ENCODE measurements at places on chromosomes 4 and X. TPM values are rescaled to one million over a fixed set of nuclear protein-coding genes. Genes with fewer than 3 reads are reported as not detected.

Gene ODAPH
- not detected for total RNA-seq

DNA sequence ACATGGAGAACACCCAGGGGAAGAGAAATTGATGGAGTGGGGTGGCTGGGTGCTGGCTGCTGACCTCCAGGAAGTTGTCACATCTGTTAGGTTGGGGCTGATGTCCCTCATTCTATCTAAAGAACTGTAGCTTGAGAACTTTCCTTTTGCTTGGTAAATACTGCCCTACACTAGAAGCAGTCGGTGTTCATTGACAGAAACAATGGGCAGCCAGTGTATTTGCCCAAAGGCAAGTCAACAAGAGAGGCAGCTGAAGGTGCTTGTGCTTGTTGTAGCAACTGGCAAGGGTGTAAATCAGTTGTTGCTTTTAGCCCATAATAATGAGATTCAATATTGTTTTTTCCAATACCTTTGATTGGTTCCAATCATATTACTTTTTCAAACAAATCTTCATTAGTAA is 956 bp downstream of the TMEM154 start:
- H3K27ac ChIP-seq = no peak overlapping the region
- H3K27me3 ChIP-seq = peaks cover 39% of the 10 kb centered on the region
- H3K4me1 ChIP-seq = peaks cover 11% of the 10 kb centered on the region

GRCh38 chrX:154542723-154543424 is 3.8 kb downstream of the G6PD start:
- no peak overlapping the region for H3K27ac ChIP-seq
- no peak overlapping the region for H3K4me3 ChIP-seq
- H3K27me3 ChIP-seq = no peaks in the 10 kb centered on the region
- H3K4me1 ChIP-seq = peaks cover 4% of the 10 kb centered on the region

GRCh38 chr4:16530688-16531635 is 304.7 kb upstream of the TAPT1 start:
- H3K36me3 ChIP-seq = no peaks in the 10 kb centered on the region
- peaks cover 18% of the 10 kb centered on the region for H3K27me3 ChIP-seq
- no peak overlapping the region for H3K27ac ChIP-seq
- DNase-seq = no peak
- no peak overlapping the region for H3K4me3 ChIP-seq

Gene SPANXA2
- not detected for total RNA-seq

Gene FRG2
- total RNA-seq = not detected
